ENCODE measurements at places on chromosomes 7 and 10.

GRCh38 chr10:34553747-34554146, 261.3 kb downstream of the PARD3 start:
- no peak for DNase-seq

DNA sequence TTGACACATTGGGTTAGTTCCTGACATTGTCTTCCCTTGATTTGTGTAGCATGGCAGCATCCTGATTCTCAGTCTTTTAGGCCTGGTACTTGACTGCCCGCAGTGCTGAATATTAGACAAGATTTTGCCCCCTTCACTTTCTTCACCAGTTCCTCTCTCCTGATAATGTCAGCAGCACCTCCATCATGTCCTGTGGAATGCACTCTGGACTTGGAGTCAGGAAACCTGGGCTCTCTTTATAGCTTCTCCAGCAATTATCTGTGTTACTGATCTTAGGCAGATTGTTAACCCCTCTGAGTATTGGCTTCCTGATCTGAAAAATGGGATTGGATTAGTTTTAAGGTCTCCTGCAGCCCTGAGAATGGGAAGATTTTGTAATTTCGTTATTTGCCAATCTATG, 19.0 kb downstream of the HBP1 start:
- no peak for DNase-seq

- no peak for DNase-seq
Measured at GRCh38 chr7:74400420-74401136, 53.1 kb upstream of the GTF2IRD1 start.

DNA sequence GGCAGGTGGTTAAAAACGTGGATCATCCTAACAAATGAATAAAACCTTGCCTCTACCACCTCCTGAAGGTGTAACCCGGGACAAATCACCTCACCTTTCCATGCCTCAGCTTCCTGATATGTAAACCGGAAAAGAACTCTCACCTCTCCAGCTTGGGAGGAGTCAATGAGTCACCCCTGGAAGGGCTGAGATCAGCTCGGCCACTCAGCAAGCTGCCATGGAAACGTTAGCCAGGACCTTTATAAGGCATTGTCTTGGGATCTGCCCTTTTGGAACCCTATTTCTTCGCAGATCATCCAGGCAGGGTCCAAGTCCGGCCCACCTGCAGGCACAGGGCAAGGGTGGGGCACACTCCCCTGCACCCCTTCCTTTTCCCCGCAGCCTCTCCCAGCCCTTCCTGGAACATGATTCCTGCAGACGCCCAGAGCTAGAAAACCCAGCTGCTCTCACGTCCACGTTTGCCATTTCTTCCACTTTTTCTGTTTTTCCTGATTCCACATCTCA, 81.6 kb upstream of the PFKP start:
- no peak for DNase-seq

- no peak for DNase-seq
Measured at GRCh38 chr7:36469236-36469635, 79.6 kb downstream of the ANLN start.

Measured in activated CD8-positive, alpha-beta memory T cell treated with anti-CD3 and anti-CD28 coated beads for 1 hour (primary cell).